ENCODE measurements at places on chromosomes 5 and 9. TPM values are rescaled to one million over a fixed set of nuclear protein-coding genes. Genes with fewer than 3 reads are reported as not detected.

The KCNIP1 gene
- total RNA-seq, result not detected

The SCGB3A1 gene
- not detected for total RNA-seq

The APBB3 gene
- 5.8 TPM for total RNA-seq

The PCDHB13 gene
- total RNA-seq, result under 0.01 TPM

The PRKACG gene
- not detected for total RNA-seq

The NRARP gene
- total RNA-seq, result 6.2 TPM

The TYRP1 gene
- total RNA-seq, result not detected

The FBP2 gene
- total RNA-seq, result not detected

The FGFR4 gene
- total RNA-seq, result 1.2 TPM

The IFNK gene
- not detected for total RNA-seq

The DCAF12 gene
- 29.8 TPM for total RNA-seq

The SLC36A3 gene
- not detected for total RNA-seq

The PCDHB5 gene
- total RNA-seq, result 0.34 TPM

The PWWP2A gene
- total RNA-seq, result 14.4 TPM

The DMRTA1 gene
- total RNA-seq, result 5.5 TPM

The REEP2 gene
- total RNA-seq, result 0.34 TPM

The HAPLN1 gene
- not detected for total RNA-seq

The PDE8B gene
- under 0.01 TPM for total RNA-seq

The COL5A1 gene
- 0.57 TPM for total RNA-seq

The NMUR2 gene
- not detected for total RNA-seq

The ELAVL2 gene
- 0.57 TPM for total RNA-seq

The PCDHGA6 gene
- 1.1 TPM for total RNA-seq

The DMRT3 gene
- total RNA-seq, result not detected

The SYK gene
- 28.4 TPM for total RNA-seq

The GFI1B gene
- total RNA-seq, result not detected

The LECT2 gene
- total RNA-seq, result not detected

The CER1 gene
- total RNA-seq, result not detected

The PTGDS gene
- total RNA-seq, result not detected

The TXNDC8 gene
- not detected for total RNA-seq

The ALDH1A1 gene
- 32.2 TPM for total RNA-seq

The PDE6A gene
- total RNA-seq, result not detected

The LEAP2 gene
- total RNA-seq, result under 0.01 TPM

The GGTA1 gene
- total RNA-seq, result under 0.01 TPM

The C5orf22 gene
- total RNA-seq, result 29.7 TPM

The MEIKIN gene
- not detected for total RNA-seq

The STX17 gene
- 31.3 TPM for total RNA-seq

The CDH9 gene
- not detected for total RNA-seq

The IRX1 gene
- total RNA-seq, result 1.7 TPM

The SLC30A5 gene
- 62.0 TPM for total RNA-seq

The SLC6A18 gene
- total RNA-seq, result not detected

The DPH7 gene
- 23.6 TPM for total RNA-seq

The CSF2 gene
- total RNA-seq, result 0.50 TPM

The PITX1 gene
- 191 TPM for total RNA-seq

The CCL27 gene
- total RNA-seq, result 0.34 TPM

The INSL4 gene
- total RNA-seq, result not detected

The GALNT12 gene
- total RNA-seq, result 0.34 TPM

The SHISAL2B gene
- total RNA-seq, result not detected

The NEURL1B gene
- 4.8 TPM for total RNA-seq

The BTNL8 gene
- not detected for total RNA-seq

The TMEM215 gene
- total RNA-seq, result not detected

The ESM1 gene
- total RNA-seq, result not detected

The TAF11L5 gene
- total RNA-seq, result not detected

The TNC gene
- total RNA-seq, result 483 TPM

The FNBP1 gene
- total RNA-seq, result 10.3 TPM

The ARL15 gene
- total RNA-seq, result 23.6 TPM

The CD14 gene
- 6.6 TPM for total RNA-seq

The PCDHB11 gene
- 0.85 TPM for total RNA-seq

The GARNL3 gene
- 3.4 TPM for total RNA-seq

The TNFSF8 gene
- not detected for total RNA-seq
